Activated T-helper 1 cell treated with anti-CD3 and anti-CD28 coated beads, Interleukin-12 subunit alpha, Interleukin-12 subunit beta, Interleukin-2, Interleukin-4 antibody, amounts not matched to agents 30 ng/mL and 10 ng/mL and 1 ng/mL, durations not matched to agents 14 hours and 24 hours and 36 hours (primary cell): ENCODE measurements at places on chromosomes 3 and 15.
A peak's percentile ranks its signal among the peaks of the same experiment; 100 is the strongest.

DNA sequence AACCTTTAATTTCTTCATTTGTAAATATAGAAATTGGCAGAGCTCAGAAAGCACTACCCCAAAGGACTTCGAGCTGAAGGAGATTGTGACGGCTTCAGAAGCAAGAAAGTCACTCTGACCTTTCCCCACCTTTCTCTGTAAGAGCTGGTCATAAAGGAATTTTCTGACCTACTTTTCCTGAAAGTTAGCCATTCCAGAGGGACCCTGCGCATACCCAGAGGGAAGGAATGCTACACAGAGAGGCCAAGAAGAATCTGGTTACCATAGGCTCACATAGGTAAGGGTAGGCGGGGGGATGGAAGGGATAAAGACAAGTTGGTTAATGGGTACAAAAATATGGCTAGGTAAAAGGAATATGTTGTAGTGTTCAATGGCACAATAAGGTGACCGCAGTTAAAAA lies 1080.3 kb downstream of the ZPLD1 start:
- DNase-seq = no peak

DNA sequence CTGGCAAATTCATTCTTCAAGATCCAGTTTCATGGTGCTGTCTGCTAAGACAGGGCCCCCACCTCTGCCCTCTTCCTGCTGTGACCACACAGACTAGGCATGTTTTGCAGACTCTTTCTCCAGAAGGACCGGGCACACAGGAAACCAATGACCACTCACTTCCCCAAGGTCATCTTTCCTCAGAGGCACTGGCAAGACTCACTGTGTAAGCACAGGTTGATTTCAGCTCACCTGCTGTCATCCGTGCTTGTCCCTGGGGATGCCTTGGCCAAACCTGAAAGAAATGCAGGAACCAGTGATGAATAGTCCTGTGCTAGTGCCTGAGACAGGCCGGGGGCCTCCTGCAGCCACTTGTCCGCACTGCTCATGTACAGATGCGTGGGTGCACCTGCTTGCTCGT lies 33.5 kb downstream of the ALS2CL start:
- no peak for DNase-seq

DNA sequence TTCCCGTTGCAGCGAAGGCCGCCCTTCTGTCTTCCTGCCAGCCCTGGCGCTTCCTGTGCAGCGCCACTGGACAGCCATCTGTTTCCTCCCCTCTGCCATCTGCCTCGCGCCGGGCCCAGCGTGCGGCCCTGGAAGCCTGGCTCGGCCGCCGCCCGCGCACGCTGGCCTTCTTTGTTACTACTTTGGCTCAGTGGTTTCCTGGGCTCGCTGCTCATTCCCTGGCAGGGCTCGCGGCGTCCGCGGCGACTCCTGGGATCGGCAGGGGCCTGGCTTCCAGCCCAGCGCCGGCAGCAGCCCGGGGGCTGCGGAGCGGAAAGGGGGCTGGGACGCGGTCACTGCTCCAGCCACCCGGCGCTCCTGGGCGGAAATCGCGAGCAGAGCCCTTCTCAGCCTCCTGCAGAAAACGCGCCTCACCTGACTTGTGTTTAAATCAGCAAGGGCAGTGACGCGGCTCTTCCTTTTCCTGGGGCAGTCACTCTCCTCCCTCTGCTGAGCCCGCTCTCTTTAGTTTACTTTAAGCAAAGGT lies 10.0 kb downstream of the CMTM7 start:
- DNase-seq = peak; percentile 58

DNA sequence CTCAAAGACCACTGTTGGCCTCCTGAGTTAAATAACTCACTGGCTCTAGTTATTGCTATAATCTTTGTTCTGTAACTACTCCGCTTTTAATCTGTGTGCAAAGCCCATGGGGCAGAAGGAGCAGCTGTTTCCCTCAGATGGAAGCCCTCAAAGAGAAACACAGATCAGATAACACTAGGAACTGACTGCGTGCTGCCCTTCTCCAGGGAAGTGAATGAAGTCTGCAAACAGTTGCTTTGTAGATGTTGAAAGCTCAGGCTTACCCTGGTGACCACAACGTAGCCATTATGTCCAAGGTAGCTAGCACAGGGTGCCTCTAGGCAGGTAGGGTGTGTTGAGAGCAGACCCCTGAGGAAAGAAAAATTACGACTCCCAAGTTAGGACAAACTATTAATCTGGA lies 152.3 kb upstream of the STAC start:
- DNase-seq = no peak

DNA sequence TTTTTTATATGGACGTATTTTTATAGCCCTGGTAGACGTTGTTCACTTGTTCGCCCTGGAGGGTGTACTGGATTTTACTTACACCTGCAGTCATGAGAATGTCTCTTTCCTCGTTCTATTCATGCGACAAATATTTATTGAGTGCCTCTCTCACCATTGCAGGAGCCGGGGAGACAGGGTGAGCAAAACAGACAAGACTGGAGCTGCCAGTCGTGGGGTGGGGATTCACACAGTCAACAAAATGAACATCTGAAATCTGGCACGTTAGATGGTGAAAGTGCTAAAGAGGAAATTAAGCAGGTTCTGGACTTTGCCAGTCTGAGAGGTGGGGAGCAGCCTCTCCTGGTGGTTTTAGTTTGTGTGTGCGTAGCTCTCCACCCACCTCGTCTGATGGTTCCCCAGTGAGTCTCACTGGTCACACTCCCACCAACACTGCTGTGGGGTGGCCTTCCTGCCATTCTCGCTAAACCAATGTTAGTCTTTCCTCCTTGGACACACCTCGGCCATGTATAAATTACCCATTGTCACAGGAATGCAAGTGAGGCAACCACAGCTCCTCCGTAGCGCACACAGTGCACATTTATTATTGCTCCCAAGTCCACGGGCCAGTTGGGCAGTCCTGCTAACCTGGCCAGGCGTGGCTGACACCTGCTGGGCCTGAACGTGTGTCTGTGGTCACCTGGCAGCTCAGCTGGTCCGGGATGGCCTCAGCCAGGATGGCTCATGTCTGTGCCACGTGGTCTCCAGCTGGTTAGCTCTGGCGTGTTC lies 31.5 kb downstream of the FBLN2 start:
- DNase-seq = no peak

GRCh38 chr3:146655333-146655996 lies 50.3 kb upstream of the PLSCR5 start:
- no peak for DNase-seq

DNA sequence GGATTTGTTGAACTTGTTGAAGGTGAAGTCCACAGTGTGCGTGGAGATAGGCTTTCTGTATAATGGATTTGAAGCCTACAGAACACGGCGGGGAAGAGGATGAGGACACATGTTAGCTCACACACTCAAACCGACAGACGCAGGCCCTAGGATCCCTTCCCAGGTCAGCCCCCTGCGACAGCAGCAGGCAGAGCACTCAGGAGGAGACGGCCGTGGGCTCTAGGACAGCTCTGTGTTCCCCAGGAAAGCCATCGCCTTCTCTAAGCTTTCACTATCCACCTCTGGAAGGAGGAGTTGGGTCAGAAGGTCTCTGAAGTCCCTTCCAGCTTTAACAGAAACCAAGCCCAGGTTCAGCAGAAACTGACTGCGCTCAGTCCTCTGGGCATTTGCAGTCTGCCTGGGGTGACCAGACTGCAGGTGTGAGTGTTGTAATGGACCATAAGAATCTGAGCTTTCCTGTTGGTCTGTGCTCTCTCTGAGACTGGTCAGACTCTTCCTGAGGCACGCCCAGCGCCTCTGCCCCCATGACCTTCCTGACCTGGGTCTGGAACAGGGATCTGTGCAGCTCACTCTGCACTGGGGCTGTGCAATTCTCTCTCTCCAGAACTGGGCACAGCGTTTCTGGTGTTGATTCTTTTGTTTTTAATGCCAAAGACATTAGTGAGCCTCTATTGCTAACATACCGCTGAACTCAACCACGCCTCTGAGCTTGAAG lies 33.5 kb downstream of the UMPS start:
- DNase-seq = no peak

GRCh38 chr15:100903168-100903554 lies 16.0 kb upstream of the LRRK1 start:
- no peak for DNase-seq

- DNase-seq = no peak
Measured at GRCh38 chr3:162285259-162285658, 788.7 kb downstream of the OTOL1 start.

DNA sequence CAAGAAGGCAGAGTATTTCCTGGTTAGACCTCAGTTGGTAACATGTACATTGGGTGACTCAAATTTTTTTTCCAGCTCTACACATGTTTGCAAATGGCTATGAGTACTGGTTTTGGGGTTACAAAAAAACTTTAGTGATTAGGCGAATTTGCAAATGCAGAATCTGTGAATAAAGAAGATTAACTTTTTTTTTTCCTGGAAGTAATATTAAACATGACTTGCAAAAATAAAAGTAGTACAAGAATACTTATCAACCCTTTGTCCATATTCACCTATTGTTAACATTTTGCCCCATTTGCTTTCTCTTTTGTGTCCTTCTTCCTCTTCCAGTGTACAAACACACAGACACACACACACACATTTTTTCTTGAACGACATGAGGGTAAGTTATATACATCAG lies 47.6 kb upstream of the RYK start:
- no peak for DNase-seq

DNA sequence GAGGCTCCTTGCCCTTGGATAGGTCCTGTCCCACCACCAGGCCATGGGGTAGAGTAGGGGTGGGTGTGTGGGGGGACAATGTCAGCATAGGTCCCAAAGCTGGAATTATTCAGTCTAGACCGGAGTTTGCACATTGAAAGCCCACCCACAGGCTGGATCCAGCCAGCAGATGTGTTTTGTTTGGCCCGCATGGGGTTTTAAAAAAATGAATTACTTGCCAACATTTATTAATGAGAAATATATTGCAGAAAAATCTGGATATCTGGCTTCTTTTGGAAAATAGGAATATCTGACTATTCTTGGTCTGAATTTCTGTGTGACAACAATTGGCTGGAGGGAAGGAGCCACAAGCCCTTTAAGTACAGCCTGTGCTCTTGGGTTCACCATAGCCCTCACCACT lies 17.3 kb upstream of the LRIG1 start:
- DNase-seq = no peak

DNA sequence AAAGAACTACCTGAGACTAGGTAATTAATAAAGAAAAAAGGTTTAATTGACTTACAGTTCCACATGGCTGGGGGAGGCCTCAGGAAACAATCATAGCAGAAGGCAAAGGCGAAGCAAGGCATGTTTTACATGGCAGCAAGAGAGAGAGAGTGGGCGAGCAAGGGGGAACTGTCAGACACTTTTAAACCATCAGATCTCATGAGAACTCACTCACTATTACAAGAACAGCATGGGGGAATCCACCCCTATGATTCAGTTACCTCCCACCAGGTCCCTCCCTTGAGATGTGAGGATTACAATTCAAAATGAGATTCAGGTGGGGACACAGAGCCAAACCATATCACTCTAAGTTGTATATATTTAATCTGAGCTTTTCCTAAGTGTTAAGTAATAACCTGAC lies 79.0 kb upstream of the MLF1 start:
- no peak for DNase-seq

DNA sequence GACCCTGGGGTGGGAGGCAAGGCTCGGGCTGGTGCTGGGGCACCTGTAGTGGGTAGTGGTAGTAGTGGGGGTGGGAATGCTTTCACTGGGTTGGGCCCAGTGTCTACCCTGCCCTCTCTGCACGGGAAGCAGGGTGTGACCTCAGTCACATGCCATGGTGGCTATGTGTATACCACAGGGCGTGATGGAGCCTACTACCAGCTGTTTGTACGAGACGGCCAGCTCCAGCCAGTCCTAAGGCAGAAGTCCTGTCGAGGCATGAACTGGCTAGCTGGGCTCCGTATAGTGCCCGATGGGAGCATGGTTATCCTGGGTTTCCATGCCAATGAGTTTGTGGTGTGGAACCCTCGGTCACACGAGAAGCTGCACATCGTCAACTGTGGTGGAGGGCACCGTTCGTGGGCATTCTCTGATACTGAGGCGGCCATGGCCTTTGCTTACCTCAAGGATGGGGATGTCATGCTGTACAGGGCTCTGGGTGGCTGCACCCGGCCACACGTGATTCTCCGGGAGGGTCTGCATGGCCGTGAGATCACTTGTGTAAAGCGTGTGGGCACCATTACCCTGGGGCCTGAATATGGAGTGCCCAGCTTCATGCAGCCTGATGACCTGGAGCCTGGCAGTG lies 5.2 kb downstream of the DALRD3 start:
- no peak for DNase-seq

- DNase-seq = no peak
Measured at GRCh38 chr3:127801731-127802313, 20.5 kb downstream of the MGLL start.

GRCh38 chr3:20146301-20146700 lies 39.7 kb downstream of the SGO1 start:
- DNase-seq = no peak

- DNase-seq = no peak
Measured at GRCh38 chr15:50854601-50855490, 53.6 kb upstream of the AP4E1 start.

DNA sequence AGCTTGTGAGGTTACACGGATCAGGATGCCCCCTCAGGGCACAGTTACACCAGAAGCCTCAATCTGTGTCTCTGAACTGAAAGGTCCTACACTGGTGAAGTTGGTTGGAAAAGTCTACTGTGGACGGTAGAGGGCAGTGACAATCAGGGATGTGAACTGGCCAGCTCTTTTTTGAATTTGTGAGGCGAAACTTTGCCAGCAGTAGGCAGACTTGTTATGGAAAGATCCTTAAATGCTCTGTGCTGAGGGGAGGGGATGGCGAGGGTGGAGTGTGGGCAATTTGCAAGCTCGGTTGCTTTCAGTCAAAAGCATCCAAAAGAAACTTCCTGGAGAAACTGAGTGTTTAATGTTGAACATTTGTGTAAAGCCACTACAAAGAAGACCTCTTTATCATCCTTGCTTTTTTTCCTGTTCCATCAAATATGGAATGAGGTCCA lies 127.4 kb upstream of the ABHD17C start:
- no peak for DNase-seq

DNA sequence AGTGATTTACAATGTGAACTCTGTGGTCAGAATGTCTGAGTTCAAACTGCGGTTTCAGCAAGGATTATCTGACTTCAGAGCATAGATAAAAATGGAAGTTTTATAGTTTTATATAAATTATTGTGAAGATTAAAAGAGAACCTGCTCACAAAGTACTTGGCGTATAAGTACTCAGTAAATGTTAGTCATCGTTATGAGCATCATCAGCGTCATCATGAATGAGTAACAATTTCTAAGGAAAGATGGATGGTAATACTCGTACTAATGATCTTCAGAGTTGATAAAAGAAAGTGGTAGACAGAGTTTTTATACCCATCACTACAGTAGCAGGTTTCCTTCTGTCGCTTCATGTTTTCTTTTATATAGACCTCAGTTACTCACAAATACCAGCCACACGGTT lies 341.8 kb downstream of the RAP2B start:
- no peak for DNase-seq

GRCh38 chr3:43434431-43434830 lies 148.1 kb downstream of the SNRK start:
- no peak for DNase-seq

GRCh38 chr3:71628522-71628921 lies 45.0 kb upstream of the FOXP1 start:
- no peak for DNase-seq
